ENCODE measurements at places on chromosomes 3 and 15.
A peak's percentile ranks its signal among the peaks of the same experiment; 100 is the strongest.

- DNase-seq, result no peak
These were observed 343.0 kb downstream of the ROBO1 start for GRCh38 chr3:79424811-79425210.

DNA sequence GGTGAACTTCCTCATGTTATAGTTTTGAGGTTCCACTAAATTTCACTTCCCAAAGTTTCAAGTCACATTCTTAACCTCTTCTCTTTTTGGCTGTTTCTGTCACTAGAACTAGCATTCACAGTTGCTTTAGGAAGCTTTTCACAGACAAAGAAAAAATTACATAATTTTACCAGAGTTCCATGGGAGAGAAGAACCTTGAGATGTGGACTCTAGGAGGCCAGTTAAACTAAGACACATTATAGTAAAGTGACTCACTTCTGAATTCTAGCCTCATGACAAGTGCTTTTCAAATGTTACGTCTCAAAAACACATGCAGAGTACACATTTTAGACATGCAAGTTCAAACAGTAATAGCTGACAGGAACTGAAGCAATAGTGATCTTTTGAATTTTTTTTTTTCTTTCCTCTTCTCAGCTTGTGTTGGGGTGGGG is 39.9 kb upstream of the LRTM1 start:
- DNase-seq, result no peak

- DNase-seq, result no peak
These were observed 347.9 kb downstream of the NR2F2 start for GRCh38 chr15:96678386-96678785.

DNA sequence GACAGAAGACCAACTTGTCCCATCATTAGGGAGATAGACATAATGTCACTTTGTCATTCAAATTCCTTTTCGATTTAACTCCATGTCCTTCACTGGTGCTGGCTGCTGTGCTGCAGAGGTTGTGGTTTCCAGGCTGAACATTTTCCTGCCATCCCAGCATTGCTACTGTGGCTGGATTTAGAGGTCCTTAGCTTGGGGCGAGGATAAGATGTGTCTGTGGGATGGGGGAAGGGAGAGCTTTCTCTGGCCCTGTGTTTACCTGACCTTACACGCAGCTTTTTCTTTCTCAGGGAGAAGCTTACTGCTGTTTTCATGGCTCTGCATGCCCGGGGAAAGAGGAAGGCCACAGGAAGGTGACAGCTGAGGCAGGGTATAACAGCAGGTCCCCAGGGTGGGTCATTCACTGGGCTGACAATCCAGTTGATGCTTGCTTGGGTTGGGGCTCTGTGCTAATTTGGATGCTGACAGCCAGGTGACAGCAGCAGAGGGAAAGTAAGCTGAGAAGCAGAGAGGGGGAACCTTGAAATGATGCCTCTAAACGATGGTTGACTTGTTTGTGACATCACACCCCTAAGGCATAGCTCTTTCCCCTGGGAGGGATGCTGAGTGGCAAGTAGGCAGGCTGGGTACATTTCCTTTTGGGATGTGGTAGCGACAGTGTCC is 326.9 kb upstream of the CTNNB1 start:
- no peak for DNase-seq

- no peak for DNase-seq
These were observed 217.8 kb downstream of the CHST2 start for GRCh38 chr3:143337387-143337786.

DNA sequence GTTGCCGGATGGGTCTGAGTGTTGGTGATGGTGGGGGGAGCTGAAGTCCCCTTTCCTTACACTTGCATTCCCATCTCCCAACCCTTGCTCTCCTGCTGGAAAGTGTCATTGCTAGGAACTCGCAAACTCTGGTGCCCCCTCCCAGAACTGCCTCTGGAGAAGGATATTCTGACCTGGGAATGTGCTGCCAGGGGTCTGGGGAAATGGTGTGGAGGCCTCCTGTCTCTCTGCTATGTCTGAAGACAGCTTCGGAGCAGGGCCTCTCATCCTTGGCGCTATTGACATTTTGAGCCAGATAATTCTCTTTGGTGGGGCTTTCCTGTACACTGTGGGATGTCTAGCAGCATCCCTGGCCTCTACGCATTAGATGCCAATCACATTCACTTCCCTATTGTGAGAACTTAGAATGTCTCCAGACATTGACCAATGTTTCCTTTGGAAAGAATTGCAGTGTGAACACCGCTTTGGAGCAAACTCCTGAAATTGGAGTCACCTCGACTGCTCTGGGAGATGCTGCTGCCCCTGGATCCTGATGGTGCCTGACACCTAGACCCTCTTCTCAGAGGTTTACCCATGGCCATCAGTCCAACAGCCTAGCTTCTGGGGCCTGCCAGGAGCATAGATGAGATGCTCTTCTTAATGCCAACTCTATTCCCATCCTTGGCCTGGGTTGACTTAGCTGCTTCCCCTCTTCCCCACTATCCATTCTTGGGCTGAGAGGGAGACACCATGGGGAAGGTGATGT is 2.2 kb upstream of the KY start:
- DNase-seq, result no peak

- no peak for DNase-seq
These were observed 39.1 kb downstream of the COL6A5 start for GRCh38 chr3:130384476-130385025.

GRCh38 chr3:49469936-49470713 is at the start of gene DAG1:
TSS of gene DAG1 (plus strand) at chr3:49470267. CDS start at chr3:49510535, 40,268 bp downstream.
- DNase-seq, result peak; percentile 100

DNA sequence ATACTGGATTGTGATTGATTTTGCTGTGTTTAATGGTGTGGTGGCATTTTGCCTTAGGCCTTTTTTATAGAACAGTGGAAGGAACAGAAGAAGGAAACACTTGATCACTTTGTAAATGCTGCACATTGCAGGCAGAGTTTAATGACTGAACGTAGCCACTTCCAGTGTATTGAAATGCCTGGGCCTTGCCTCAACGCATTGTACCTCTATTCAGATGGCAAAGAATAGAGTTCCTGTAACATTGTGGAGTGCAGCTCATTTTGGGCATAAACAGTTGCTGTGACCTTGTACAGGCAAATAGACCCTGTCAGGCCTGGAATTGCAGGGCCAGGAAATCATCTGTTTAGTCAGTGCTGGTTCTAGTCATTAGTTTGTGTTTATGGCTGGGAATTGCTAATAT is 225.0 kb downstream of the EPHA3 start:
- peak; percentile 17 for DNase-seq

GRCh38 chr3:23501201-23501802 is 298.2 kb downstream of the UBE2E2 start:
- DNase-seq, result no peak

GRCh38 chr3:143830063-143830462 is 18.2 kb downstream of the SLC9A9 start:
- DNase-seq, result no peak

GRCh38 chr15:43280996-43281395 is 14.3 kb upstream of the TGM5 start:
- no peak for DNase-seq

DNA sequence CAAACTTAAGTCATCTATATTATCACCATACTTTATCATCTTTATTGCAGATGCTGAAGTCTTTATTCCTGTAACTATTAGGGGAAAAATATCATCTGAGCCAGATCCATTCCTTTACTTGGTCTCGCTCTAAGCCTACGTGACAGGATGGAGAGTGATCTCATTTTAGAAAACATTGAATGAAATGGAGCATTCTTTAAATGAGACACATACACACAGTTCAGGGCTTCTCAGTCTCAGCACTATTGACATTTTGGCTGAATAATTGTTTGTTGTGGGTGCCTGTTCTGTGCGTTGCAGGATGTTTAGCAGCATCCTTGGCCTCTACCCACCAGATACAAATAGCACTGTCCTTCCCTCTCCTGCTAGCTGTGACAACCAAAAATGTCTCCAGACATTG is 36.2 kb upstream of the PROK2 start:
- DNase-seq, result no peak

- no peak for DNase-seq
These were observed 1.5 kb upstream of the SLC12A8 start for GRCh38 chr3:125213946-125214542.

DNA sequence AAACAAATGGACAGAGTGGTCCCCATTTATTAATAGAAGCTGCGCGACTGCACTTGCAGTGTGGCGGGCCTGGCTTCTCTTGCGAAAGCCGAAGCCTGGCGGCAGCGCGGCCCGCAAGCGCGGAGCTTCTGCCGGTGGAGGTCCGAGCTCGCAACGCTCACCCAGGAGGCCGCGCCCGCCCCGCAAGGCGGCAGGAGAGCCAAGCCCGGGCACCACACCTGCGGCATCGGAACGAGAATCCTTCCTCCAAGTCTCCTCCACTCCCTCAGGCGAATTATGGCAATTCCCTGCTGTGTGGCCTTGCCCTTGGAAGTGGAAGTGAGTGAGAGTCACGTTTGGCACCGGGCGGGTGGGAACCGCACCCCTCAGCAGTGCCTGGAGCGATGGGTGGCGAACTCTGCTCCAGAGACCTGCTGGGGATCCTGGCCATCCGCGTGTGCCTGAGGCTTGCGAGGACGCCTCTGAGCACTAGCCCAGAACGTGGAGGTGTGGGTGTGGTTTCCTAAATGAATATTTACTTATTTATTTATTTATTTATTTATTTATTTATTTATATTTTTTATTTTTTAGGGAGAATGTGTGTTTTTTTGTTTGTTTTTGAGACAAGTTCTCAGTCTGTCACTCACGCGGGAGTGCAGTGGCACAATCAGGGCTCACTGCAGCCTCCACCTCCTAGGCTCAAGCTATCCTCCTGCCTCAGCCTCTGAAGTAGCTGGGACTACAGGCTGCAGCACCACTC is 133.7 kb upstream of the UBE2E1 start:
- DNase-seq, result no peak

- no peak for DNase-seq
These were observed 166.1 kb downstream of the PGPEP1L start for GRCh38 chr15:98841419-98841970.
